ENCODE measurements at places on chromosomes 7 and 10. TPM values are rescaled to one million over a fixed set of nuclear protein-coding genes. Genes with fewer than 3 reads are reported as not detected.

Gene TSPAN15
- 20.0 TPM for total RNA-seq

Gene LRRD1
- total RNA-seq = not detected

Gene FAM25A
- total RNA-seq = not detected

DNA sequence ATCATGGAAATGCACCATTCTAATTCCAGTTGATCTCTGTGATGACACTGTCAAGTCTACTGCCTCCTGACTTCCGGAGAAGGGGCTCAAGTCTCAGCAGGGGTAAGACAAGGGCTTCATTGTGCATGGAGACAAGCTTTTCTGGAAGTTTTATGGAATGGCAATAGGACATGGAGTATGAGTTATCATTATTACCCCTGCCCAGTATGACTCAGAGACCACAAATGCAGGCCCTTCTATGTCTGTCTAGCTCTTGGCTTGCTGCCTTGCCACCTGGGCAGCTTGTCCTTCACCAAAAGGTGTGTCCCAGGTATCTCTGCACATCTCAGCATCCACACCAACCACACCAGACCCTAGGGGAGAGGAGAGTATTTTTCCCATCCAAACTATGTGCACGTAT is 34.9 kb upstream of the KIAA1217 start:
- no peak for DNase-seq

- DNase-seq = no peak
Observed at GRCh38 chr10:23362879-23363792, 18.5 kb upstream of the C10orf67 start.

DNA sequence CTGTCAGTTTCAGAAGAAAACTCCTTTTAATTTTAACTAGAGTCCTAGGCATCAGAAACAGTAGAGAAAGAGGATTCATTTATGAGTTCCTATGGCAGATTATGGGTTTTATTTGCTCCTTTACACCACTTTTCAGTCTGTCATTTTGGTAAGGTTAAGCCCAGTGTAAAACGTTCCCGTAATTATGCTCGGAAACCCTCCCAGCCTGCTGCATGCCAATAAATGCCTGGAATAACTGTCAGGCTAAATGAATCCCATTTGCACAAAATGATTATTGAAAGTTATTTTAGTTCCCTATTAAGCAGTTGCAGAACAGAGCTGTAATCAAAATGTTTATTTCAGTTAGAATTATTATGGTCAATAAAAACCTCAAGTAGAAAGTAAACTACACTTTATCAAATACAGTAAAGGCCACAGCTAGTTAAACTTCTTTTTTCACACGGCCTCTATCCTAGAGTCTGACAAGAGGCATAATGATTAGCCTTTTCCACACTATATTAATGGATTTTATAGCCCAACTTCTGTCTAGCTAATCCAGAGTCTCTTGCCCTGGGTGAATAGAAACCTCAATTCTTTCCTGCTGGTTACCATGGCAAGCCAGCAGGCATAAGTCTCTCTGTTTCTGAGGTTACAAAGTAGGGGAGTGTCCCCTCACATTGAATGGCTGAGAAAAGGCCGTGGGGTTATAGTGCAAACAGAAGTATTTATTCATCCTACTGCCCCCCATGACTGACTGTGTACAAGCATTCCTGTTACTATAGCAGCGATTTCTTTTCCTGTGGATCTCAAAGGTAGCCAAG is 80.8 kb upstream of the NPVF start:
- no peak for DNase-seq

DNA sequence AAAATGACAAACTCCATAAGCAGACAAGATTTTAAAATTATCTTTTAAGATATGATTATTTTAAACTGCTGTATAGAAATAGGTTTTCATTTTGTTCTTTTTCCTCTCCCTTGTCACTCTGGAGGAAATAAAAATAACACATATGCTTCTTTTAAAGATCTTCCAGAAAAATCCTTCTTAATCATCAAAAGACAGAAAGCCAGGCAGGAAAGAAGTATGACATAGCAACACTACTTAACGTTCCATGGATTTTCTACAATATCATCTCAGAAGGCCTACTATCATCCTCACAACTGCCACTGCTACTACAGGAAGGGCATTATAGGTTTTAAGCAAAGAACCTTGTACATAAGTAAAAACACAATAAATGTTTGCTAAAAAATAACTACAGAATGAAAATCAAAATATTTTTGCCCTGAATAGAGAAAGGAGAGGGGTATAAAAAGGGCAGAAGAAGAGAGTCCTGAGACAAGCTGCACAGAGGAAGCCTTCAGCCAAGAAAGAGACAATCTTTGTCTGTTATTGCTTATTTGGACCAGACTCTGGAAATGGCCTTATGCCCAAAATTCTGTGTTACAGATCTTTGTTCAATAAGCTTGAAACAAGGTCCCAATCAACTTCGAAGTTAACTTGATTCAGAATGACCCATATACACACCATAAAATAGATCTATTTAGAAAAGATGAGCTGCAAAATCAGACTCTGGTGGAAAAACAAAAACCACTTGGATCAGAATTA is 67.8 kb downstream of the ABI1 start:
- DNase-seq = no peak

DNA sequence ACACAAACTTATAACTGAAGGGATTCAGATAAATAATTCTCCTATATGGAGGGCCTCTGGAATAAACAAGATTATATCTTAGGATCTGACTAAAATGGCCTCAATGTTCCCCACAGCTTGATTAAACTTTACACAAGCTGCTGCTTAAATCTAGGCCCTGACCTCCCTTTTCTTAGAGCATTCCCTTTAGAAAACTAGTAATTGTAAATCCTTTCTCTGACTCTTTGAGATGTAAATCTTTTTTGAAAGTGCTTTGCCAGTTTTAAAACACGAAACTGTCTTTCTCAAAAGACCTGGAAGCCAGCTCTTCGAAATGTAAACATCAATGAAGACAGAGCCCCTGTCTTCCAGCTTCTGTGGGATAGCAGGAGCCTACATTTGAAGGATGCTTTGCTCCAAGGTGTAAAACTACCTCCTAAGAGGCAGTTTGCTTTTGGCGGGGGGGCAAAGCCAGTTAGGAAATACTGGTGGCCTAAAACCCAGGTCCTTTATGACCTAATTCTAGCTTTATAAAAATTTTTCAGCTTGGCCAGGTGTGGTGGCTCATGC is 758.7 kb downstream of the CNTNAP2 start:
- DNase-seq = no peak

DNA sequence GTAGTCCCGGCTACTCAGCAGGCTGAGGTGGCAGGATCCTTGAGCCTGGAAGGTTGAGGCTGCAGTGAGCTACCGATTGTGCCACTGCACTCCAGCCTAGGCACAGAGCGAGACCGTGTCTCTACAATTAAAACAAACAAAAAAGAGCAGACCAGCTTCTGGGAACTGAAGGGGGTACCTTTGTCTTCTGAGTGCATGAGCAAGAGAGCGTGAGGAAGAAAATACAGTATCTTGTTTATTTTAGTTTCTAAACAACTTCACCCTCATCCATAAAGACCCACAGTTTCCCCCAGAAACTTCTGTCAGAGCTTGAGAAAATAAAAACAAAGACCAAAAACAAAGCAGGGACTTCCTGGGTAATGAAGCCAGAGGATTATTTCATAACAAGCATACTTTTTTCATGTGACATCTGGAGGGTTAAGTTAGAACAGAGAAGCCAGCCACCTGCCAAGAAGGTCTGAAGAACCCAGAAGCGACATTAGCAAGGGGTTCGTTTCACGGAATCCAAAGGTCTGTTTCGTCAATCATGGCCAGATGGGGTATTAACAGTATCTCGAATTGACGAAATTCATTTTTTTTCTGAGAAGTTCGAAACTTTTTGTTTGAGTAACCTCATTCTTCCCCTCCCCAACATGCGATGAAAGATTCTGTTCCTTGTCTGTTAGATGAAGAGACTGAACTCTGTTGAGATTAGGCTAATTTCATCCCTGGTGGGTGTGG is 10.2 kb upstream of the IL2RA start:
- DNase-seq = no peak

DNA sequence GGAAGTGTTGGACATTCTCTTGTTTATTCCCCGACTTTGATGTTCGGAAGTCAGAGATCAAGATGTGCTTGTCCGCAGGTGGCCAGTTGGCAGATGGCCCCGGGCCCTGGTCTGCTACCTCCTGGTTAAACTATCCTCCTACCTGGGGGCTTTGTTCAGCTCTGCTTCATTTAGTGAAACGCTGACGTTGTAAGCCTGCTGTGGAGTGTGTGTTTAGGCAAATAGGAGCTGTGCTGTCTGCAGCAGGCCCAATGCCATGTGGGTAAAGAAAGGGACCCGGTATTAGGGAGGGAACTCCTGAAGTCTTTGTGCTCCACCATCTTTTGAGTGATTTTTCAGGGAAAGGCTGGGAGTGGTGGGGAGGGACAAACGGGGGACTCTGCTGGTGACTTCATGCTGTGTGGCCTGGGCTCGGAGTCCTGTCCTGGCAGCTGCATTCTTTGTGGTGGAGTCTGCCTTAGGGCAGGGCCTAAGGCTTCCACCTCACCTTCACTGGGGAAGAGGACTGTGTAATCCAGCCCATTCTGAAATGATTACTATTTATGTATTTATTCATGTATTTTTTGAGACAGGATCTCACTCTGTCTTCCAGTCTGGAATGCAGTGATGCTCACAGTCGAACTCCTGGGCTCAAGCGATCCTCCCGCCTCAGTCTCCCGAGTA is 171.1 kb upstream of the KLF6 start:
- no peak for DNase-seq

GRCh38 chr10:44766631-44767030 is 144.5 kb upstream of the TMEM72 start:
- no peak for DNase-seq

GRCh38 chr10:14247377-14248116 is 83.2 kb downstream of the FRMD4A start:
- peak; percentile 19 for DNase-seq
